ENCODE measurements at places on chromosomes 2 and 18. TPM values are rescaled to one million over a fixed set of nuclear protein-coding genes. Genes with fewer than 3 reads are reported as not detected.

- DNase-seq, result no peak
Observed at GRCh38 chr2:153739394-153739793, 132.3 kb upstream of the GALNT13 start.

DNA sequence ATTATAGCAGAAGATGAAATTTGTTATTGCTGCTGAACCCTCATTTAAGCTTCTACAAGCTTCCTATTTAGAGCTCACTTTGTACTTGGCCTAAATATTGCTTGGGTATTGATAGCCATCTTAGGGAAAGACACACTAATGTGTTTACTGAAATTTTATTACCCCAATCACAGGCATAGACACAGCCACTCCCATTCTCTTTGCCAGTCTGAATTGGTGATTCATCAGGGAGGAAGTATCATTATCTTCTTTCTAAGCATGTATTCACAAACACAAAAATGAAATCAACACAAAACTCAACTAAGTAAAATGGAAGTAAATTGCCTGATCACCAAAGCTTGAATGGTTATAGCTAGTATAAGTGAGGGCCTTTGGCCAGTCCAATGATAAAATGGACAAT lies 666.3 kb downstream of the TSN start:
- DNase-seq, result no peak

DNA sequence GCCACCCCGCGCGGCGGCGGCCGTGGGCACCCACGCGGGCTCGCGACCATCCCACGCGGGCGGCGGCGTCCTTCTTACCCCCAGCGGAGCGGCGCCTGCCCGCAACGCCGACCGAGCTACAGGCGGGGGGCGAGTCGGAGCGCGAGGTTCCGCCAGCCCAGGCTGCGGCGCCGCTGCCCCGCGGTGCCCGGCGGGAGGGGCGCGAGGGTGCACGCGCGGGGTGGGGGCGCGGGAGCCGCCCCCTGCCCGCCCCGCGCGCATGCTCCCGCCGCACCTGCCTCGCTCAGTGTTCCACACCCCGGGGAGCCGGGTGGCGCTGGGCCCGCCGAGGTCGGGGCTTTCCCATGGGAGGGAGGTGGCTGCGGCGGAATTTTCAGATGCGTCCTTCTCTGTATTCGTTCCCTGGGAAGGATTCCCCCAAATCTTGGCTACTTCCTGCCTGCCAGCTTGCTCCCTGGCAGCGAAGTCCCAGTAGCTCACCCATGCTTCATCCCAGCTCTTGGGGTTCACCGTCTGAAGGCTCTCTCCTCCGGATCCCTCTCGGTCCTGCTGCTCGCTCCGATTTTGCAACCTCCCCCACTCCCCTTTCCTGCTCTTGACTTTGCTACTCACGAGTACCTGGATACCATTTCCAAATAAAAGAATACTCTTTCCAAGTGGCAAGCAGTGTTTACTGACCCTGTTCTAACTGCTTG lies at the start of gene L3MBTL4:
Gene L3MBTL4, minus strand, starts transcription at position 189 of the 695 bp plus-strand sequence. CDS start 103,286 bp downstream, outside the sequence.
- no peak for DNase-seq

- no peak for DNase-seq
Observed at GRCh38 chr2:30655211-30655610, 152.0 kb downstream of the CAPN13 start.

DNA sequence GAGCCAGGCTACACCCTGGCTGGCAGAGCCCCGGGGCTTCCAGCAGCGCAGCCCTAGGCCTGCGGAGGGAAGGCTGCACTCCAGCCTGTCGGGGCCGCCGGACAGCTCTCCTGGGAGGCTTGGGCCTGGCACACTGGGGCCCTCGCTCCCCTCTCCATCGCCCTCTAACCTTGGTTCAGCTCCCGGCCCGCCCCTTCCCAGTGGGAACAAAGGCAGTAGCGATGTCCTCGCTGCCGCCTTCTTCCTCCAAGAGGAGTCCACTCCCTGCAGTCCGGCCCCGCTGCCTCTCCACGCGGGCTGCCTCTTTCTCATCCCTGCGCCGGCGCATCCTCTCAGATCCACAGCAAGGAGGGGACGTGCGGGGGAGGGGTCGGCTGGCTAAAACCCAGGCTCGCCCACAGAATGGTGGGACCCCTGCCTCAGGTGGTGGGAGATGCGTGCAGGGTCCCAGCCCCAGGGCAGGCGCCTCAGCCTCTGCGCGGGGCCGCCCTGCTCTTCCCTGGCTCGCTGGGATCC lies 138.1 kb downstream of the TWIST2 start:
- DNase-seq, result no peak

DNA sequence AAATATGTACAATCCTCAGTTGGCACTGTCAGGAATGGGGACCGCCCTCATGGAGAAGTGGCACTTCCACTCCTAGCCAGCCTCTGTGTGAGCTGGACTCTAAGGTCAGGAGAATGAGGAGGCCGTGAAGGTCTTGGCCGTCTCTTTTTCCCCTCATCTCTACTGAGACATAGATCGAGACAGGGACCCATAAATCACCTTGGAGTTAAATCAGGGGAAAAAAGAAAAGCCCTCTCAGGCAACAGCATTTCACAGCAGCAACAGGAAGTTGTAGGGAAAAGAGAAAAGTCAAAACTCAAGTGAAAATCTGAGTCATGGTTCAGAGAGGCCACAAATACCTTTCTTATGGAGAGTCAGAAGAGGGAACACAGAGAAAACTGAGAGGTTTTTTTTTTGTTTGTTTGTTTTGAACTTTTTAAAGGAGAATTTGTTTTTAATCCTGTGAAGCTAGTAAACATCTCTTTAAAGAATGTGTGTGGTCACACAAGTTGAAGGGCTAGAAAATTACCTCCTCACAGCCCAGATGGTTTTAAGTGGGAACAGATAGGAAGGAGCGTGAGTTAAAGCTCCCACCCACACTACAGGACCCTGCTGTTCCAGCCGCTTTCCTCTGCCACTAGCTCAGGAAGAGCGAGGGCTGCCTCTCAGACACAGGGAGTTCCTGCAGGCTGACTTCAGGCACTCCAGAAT lies 30.6 kb upstream of the CYP1B1 start:
- no peak for DNase-seq

- DNase-seq, result no peak
Observed at GRCh38 chr2:197107291-197108269, 181.1 kb upstream of the PGAP1 start.

Gene ZEB2
- total RNA-seq, result 122 TPM

Gene CFC1
- not detected for total RNA-seq

Gene TMEM37
- total RNA-seq, result 1.5 TPM

Gene CYP27A1
- 5.2 TPM for total RNA-seq
